ENCODE measurements at places on chromosomes 11 and 22. TPM values are rescaled to one million over a fixed set of nuclear protein-coding genes. Genes with fewer than 3 reads are reported as not detected.

GRCh38 chr22:48761546-48761945 is 1066.1 kb downstream of the BRD1 start:
- no peak for DNase-seq

GRCh38 chr22:41818596-41818995 is 14.3 kb upstream of the SREBF2 start:
- no peak for DNase-seq

DNA sequence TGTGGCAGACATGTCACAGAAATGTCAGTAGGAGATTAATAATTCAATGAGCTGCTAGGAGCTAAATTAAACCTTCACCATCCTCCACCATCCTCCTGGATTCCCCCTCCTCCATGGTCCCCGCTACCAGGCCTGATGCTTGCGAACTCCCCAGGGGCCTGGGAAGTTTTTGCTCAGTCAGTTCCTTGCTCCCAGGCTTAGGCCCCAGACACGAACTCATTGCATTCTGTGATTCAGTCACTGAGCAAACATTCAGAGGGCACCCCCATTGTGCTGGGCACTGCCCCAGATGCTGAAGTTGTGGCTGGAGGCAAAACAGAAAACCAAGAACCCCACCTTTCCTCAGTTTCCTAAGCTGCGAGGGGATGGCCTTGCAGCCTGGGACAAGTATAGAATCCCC is 14.3 kb downstream of the NPTXR start:
- DNase-seq, result no peak

- DNase-seq, result peak; percentile 54
These were observed 2.7 kb upstream of the RHOD start for GRCh38 chr11:67053896-67054329.

- no peak for DNase-seq
These were observed 128.6 kb upstream of the DDI1 start for GRCh38 chr11:103907548-103908455.

DNA sequence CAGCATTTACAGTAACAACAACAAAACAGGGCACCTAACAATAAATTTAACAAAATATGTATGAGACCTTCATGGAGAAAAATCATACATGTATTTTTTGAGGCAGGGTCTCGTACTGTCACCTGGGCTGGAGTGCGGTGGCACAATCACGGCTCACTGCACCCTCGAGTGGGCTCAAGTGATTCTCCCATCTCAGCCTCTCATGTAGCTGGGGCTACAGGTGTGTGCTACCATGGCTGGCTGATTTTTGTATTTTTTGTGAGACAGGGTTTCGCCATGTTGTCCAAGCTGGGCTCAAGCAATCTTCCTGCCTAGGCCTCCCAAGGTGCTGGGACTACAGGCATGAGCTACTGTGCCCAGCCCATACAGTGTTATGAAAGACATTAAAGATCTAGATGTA is 278.1 kb downstream of the SWAP70 start:
- DNase-seq, result no peak

DNA sequence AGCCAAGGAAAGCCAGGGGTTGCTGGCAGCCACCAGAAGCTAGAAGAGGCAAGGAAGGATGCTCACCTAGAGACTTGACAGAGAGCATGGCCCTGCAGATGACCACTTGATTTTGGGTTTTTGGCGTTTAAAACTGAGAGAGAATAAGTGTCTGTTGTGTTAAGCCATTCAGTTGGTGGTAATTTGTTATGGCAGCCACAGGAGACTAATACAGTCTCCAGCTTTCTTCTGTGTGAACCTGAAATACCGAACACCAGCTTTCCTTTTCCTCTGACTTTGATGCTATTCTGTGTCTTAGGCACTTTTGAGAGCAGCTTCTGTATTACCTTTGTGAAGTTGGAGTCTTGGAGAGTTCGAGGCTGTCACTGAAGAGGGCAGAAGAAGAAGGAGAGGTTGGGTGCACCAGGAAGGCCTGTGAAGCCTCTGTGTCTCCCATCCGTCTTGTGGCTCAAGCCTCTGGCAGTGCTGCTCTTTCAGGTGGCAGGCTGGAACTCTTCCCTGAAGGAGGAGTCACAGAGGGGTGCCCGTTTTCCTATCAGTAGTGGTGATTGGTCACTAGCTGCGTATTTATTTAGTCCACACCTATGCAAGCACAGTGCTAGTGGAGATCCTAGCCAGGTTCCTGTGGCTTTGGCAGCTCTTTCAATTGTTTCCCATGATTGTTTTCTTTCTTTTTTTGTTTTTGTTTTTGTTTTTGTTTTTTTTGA is 2.5 kb downstream of the TBC1D22A start:
- no peak for DNase-seq

DNA sequence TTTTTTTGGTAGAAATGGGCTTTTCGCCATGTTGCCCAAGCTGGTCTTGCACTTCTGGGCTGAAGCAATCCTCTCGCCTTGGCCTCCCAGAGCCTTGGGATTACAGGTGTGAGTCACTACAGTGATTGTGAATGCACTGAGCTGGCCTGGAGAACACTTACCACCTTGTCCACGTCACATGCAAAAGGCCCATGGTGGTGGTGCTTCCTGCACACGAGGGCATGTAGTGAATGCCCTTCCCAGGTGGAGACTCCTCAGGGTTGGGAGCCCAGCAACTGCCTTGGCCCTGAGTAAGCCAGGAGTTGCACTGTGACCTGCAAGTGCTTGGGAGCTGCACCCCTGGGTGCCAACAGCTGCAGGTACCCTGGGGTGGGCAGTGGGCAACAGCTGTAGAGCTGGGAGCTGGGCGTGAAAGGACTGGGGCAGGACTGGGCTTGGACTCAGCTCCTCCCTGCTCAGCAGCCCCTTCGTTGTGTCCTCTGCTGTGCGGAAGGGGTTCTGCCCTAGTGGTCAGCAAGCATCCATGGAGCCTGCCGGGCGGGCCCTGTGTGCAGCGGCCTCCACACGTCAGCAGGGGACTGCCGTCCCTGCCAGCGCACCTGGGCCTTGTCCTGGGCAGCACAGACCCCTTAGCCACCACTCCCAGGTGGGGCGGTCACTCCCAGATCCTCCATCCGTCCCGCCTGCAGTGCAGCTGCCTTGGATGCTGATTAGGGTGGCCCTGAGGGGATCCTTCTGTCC is 9.3 kb upstream of the ADORA2A start:
- no peak for DNase-seq

DNA sequence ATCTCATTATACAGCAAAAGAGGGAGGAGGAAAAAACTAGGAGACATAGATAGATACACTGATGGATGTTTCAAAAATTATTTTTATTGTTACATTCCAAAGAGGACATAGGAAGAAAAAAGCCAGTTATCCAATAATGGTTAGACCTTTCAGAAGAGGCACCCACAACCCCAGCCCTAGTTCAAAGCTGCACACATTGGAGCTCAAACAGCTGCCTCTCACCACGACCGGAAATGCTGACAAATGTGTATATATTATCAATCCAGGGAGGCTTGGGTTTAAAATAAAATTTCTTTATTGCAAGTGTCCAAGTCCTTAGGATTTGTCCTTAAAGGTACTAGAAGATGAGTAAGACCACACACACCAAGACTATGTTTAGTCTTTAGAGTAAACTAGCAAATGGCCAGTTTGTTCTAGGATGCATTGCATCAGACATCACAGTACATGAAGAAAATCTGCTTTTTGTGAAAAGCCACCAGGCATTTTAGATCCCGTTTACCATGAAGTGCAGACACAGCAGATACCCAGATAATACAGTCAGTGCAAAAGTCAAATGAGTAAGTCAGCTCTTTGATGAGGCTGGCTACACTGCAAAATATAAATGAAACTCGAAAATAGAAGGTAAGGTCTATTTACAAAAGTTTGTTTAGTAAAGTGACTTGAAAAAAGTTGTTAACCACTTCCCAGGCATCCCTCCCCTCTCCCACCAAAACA is 4.6 kb upstream of the ASCL3 start:
- DNase-seq, result no peak

GRCh38 chr11:95101935-95102334 is 12.3 kb downstream of the ENDOD1 start:
- DNase-seq, result peak; percentile 37

- DNase-seq, result no peak
These were observed 44.8 kb downstream of the FDX1 start for GRCh38 chr11:110474578-110474977.

GRCh38 chr11:1924181-1924580 is 4.7 kb downstream of the TNNT3 start:
- DNase-seq, result peak; percentile 72

DNA sequence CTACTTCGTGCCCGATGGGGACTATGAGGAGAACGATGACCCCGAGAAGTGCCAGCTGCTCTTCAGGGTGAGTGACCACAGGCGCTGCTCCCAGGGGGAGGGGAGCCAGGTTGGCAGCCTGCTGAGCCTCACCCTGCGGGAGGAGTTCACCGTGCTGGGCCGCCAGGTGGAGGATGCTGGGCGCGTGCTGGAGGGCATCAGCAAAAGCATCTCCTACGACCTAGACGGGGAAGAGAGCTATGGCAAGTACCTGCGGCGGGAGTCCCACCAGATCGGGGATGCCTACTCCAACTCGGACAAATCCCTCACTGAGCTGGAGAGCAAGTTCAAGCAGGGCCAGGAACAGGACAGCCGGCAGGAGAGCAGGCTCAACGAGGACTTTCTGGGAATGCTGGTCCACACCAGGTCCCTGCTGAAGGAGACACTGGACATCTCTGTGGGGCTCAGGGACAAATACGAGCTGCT is 751 bp downstream of the FIBIN start:
- peak; percentile 46 for DNase-seq

DNA sequence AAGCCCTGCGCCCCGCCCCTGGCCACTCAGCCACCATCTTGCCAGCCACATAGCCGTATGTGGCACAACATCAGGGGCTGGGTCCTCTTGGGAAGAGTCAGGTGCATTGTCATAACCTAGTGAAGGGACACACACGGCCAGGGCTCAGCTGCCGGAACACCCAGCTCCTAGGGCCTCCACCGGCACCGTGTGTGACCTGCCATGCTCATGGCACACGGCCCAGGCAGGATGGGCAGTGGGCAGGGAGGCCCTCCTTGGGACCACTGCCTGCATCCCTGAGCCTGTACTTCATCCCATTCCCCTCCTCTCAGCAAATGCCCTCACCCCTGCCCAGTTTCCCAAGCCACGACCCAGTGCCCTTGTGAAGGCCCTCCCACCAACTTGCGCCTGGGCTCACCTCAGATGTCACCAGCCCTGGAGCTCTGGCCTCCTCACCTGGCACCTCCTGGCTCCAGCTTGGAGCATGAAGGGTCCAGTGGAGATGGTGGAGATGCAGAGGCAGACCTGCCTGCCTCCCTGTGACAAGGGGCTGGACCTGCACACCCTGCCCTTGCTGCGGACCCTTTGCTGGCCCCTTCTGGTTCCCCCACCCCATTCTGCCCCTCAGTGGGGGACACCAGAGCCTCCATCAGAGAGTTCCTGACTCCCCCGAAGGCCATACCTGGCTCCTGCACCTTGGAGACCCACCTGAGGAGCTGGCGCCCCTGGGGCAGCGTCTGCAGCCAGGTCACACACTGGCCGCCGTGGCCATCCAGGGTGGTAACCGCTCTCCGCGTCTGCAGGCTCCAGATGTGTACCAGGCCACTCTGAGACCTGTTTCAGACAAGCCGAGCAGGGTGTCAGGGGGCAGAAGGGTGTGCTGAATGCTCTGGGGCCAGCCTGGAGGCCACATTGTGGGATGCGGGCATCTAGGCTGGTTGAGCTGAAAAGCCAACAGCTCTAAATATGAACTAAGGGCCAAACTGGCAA is 34.5 kb downstream of the GNB1L start:
- DNase-seq, result no peak

- DNase-seq, result peak; percentile 92
These were observed at the start of gene TRIM34 for GRCh38 chr11:5624489-5625279. Gene TRIM34 (plus strand): TSS chr11:5625001. CDS start chr11:5632332, 7,331 bp downstream.

- DNase-seq, result peak; percentile 36
These were observed 40.8 kb upstream of the ACCSL start for GRCh38 chr11:44006917-44007361.

DNA sequence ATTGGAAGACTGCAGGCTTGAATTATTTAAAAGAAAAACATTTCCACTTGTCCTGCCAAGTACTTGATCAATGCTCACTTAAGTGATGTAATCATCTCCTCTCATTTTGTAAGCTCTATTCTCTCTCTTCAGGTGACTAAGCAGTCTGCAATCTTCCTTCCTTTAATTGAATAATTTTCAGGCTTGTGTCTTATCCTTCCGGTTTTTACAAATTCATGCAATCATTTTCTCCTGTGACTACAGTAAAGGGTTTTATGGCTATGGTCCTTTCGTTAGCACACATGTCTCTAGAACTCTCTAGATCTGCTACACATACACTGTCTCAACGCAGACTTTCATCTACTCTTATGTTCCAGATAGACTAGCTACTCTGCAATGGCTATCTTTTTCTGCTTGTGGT is 12.6 kb upstream of the UPB1 start:
- peak; percentile 92 for DNase-seq

GRCh38 chr11:92670308-92670890 is 299.1 kb upstream of the MTNR1B start:
- DNase-seq, result no peak

DNA sequence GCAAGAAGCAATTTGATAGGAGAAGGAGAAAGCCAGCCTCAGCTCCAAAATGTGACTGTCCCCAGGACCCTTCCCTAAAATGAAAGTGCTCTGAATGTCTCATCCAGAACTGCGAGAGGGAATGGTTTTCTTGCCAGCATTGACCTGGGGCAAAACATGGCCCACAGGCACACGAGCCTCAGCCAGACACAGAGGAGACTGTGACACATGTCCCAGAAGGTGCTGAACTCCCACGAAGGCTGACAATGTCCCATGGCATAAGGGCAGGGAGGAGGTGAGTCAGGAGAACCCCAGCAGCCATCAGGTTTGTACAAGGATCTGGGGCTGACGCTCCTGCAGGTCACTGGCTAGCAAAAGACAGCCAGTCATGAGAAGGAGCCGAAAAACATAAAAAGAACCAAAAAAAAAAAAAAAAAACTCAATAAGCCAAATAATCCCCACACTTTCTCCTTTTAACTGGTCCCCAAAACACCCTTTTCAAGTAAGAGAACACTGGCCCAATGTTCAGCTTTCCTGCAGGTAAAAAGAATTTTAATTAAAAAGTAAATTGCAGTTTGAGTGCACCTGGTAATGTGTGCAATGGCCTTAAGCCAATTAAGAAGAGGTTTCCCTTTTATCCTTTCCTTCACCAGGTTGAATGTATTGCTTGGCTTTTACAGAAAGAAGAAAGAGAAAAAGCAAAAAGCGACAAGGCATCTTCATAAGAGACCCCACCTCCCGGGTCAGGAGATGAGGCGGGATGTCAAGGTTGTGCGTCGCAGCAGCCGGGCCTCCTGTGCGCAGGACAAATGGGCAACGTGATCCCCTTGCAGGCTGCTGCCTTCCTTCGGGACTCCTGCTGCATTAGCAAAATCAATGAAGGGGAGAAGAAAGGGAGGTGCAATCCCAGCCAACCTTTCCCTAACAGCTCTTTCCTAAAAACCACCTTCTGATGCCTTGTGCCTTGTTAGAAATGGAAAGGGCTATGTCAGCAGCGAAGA is 43.6 kb downstream of the GALNT18 start:
- no peak for DNase-seq

The PATE1 gene
- not detected for polyA plus RNA-seq

The C11orf42 gene
- 0.14 TPM for polyA plus RNA-seq

The STT3A gene
- polyA plus RNA-seq, result 110 TPM

The CTTN gene
- 104 TPM for polyA plus RNA-seq

The PRAME gene
- polyA plus RNA-seq, result not detected

The MCAM gene
- 167 TPM for polyA plus RNA-seq

The FGF3 gene
- 0.12 TPM for polyA plus RNA-seq

The MOGAT2 gene
- polyA plus RNA-seq, result 0.10 TPM

The NXPE2 gene
- polyA plus RNA-seq, result 0.11 TPM

The TRIM51 gene
- not detected for polyA plus RNA-seq

The SCGB1C1 gene
- polyA plus RNA-seq, result 0.43 TPM

The KCNQ1 gene
- polyA plus RNA-seq, result 2.6 TPM

The GAL gene
- polyA plus RNA-seq, result 1.4 TPM

The MAJIN gene
- not detected for polyA plus RNA-seq

The IL17RA gene
- 3.8 TPM for polyA plus RNA-seq

The KCNK7 gene
- 1.0 TPM for polyA plus RNA-seq

The OAF gene
- 57.3 TPM for polyA plus RNA-seq

The RBMXL2 gene
- not detected for polyA plus RNA-seq

The MAPK8IP1 gene
- polyA plus RNA-seq, result 48.5 TPM
